Stimulated activated CD4-positive, alpha-beta T cell treated with anti-CD3 and anti-CD28 coated beads, Interleukin-12 subunit alpha, Interleukin-12 subunit beta, amount 100 ng/mL, for 4 hours (primary cell): ENCODE measurements at places on chromosomes 3 and 15.
A peak's percentile ranks its signal among the peaks of the same experiment; 100 is the strongest.

- DNase-seq: no peak
Observed at GRCh38 chr3:15576475-15576874, 24.9 kb downstream of the HACL1 start.

DNA sequence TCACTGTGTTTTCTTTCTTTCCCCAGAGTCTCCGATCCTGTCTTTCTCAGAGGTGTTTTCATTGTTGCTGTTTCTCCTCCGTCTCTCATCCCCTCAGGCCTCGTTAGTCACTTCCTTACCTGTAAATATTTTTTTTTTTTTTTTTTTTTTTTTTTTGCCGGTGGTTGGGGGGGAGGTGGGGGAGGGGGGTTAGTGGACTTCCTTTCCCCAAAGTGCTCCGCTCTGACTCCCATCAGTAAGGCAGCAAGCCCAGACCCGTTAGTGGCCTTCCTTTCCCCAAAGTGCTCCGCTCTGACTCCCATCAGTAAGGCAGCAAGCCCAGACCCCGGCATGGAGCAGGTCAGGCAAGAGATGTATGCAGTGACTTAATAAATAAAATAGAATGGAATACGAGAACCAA lies 97.1 kb upstream of the TNFAIP8L3 start:
- no peak for DNase-seq

- no peak for DNase-seq
Observed at GRCh38 chr15:100520132-100520921, 8.4 kb downstream of the CERS3 start.

DNA sequence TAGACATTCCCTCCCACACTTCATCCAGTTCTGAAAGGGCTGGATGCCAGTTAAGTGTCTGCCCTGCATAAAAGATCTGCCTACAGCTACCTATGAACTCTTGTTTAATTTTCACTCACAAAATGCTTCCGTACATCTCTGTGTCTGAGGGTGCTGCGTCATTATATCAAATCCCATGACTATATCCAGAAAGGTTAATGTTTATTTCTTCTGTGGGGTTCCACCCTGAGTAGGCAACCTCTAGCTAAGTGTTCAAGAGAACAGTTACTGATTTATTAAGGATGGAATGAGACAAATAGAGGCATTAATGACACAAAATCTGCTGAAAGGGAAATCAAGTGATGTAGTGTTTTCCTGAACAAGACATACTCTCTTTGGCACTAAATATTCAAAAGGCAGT lies 220.2 kb downstream of the MTHFS start:
- DNase-seq: no peak

- no peak for DNase-seq
Observed at GRCh38 chr15:53807501-53807900, 48.0 kb upstream of the WDR72 start.

- no peak for DNase-seq
Observed at GRCh38 chr3:74527566-74527965, 86.9 kb downstream of the CNTN3 start.

- no peak for DNase-seq
Observed at GRCh38 chr3:108338901-108339545, 42.7 kb downstream of the HHLA2 start.

DNA sequence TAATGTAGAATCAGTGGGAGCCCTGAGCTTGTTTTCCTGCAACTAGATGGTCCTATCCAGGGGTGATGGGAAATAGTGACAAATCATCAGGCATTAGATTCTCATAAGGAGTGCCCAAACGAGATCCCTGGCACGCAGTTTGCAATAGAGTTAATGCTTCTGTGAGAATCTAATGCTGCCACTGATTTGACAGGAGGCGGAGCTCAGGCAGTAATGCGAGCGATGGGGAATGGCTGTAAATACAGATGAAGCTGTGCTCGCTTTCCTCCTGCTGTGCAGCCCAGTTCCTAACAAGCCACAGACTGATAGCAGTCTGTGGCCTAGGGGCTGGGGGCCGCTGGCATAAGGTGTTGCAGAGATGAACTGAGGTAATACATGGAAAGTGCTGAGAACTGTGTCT lies 28.3 kb upstream of the TMEM42 start:
- no peak for DNase-seq

GRCh38 chr3:69368129-69368741 lies 17.7 kb downstream of the FRMD4B start:
- DNase-seq: no peak

DNA sequence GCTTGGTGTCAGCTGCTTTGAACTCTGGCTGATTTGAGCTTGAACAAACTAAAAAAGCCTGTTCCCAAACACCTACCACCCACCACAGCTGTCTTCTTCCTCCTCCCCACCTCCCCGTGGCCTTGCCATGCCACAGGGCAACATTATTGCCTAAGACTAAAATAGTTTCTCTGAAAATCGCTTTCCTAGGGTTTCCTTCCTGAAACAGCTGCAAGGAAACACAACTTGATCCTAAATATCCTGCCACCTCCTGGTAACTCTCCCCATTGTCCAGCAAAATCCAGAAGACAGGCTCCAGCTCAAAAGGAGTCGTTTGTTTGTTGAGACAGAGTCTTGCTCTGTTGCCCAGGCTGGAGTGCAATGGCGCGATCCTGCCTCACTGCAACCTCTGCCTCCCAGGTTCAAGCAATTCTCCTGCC lies 193.9 kb upstream of the TPM1 start:
- no peak for DNase-seq

DNA sequence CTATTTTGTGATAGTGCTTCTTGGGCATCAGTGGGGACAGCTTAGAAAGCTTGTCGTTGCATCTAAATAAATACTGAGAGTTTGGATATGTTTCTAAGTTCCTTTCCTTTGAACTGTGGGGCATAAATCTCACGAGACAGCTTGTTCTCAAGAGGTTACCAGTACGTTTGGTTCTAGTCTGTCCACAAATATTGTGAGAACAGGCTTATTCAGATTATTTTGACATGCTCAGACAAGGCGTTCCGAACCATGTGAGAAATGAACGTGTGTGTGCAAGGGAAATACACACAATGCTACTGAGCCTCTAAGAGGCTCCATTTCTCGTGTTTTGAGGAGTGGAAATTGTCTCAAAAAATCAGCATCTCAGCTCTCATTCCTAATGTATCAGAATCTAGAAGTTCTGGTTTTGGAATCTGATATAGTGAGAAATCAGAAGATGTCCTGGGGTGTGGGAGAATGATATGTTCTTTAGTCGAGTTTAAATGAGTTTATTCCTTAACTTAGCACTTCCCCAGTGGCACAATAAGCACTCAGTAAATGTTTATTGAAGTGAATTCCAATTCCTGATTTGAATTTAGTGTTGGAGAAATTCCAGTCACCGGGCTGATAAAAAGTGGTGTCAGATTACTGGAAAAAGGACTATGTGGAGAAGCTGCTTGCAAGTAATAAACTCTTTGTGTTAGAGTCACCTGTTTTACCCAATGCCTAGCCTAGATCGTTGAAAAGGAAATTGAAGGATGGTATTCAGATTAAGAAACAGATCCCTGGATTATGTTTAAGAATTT lies 481.5 kb downstream of the LPP start:
- DNase-seq: no peak

- no peak for DNase-seq
Observed at GRCh38 chr3:138060792-138061191, 50.8 kb downstream of the CLDN18 start.

DNA sequence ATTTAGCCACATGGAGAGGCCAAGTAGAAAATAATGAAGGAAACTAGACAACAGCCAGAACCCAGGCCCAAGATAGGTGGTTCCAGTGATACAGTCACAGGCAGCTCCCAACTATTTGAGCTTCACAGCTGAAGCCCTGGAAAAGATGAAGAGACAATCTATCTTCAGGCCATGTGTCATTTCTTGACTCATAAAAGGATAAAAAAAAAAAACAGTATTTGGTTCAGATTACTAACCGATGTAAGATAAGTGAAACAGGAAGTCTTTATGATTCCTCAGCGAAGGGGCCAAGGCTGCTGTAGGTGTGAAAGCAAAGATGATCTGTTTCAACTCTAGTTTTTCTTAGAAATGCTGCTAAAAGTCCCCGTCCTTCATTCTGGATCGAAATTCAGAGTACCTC lies 394.6 kb downstream of the ZNF385D start:
- DNase-seq: no peak

DNA sequence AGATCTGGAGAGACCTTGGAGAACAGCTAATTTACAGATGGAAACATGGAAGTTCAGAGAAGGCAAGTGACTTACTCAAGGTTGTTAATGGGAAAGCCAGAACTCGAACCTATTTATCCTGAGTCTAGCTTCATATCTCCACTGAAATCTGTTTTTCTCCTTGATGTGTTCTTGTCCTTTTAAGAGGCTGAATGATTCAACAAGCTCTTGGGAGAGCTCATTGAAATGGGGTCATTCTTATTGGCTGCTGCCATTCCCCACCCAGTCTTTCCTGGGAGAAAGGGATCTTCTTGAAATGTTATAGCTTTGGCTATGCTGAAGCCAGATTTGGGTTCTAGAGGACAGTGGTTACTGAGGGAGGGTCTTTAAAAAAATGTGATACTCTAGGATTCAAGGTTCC lies 41.0 kb downstream of the RTP1 start:
- DNase-seq: no peak

DNA sequence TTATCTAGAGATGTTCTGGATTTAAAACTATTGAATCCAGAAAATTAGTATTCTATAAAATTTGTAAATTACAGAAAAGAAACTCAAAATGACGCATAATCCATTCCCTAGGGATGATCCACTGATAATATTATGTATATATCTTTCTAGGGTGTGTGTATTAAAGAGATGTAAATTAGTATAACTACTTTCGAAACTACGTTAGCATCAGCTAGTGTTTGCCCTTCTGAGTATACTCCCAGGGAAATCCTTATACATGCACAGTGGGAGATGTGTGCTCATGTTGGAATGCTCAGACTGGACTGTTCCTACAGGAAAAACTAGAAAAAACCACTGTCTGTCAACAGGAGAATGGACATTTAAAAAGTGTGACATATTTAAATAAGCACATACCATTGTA lies 36.4 kb downstream of the ACAA1 start:
- DNase-seq: no peak

DNA sequence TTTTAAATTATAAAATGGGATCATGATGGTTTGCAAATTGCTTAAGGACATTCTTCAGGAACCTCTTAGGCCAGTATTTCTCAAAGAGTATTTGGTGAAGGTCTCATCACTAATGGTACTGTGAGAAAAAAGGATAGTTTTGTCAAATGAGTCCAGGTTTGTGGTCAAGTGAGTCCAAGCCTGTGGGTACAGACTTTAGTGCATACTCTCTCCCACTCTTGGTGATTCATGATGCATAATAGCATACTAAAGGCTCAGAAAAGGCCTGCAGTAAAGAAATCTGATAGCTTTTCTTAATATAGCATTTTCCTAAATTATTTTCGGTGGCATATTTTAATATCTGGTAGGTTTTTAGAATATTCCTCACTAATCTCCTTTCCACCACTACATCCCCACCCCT lies 20.0 kb downstream of the BOC start:
- DNase-seq: no peak

GRCh38 chr15:34364041-34364440 lies 3.0 kb downstream of the LPCAT4 start:
- no peak for DNase-seq

DNA sequence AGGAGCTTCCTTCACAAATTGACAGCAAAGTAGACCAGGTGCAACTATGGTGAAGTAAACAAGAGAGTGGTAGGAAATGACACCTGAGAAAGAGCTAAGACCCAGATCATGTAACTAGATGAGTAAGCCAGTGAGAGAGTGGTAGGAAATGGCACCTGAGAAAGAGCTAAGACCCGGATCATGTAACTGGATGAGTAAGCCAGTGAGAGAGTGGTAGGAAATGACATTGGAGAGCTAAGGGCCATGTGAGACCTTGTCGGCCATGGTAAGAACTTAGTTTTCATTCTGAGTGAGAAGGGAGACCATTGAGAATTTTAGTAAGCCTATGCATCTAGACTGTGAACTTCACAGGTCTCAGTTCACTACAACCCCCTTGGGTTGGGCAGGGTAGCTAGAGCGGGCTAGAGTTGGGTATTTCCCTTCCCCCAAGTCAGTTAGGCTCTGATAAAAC lies 5.4 kb upstream of the SENP7 start:
- peak; percentile 19 for DNase-seq

- DNase-seq: no peak
Observed at GRCh38 chr15:84828086-84828908, 11.1 kb downstream of the ALPK3 start.

DNA sequence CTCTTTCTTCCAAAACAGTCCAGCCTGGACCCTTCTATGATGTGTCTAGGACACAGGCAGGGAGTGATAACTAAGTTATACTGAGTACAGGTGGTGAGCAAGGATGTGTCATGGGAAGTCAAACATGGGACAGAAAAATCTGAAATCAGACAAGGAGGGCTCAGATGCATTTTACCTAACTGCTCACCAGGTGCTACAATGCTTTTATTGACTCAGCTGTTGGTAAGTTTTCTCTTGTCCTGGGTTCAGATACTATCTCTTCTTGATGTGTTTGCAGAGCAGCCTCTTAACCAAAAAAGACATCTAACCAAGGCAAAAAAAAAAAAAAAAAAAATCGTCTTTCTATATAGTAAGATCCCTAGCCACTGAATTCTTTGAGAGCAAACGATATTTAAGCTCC lies 378.6 kb downstream of the VPS13C start:
- no peak for DNase-seq

DNA sequence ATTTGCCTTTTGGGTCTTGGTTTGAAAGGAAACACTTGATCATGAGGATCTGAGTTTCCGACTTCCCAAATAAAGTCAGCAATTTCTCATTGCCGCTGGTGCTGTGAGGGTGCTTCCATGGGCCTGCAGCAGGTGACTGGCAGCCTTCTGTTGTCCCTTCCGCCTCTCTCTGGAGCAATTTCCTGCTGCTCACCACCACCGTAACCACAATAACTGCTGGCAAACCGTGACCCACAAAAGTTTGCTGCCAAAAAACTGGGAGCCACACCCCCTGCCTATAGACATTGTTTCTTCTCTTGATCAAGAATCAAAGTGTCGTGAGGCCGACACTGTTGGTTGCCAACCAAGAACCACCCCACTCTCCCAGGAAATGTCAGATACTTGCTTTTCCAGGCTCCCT lies 164.0 kb downstream of the NR2F2 start:
- no peak for DNase-seq

DNA sequence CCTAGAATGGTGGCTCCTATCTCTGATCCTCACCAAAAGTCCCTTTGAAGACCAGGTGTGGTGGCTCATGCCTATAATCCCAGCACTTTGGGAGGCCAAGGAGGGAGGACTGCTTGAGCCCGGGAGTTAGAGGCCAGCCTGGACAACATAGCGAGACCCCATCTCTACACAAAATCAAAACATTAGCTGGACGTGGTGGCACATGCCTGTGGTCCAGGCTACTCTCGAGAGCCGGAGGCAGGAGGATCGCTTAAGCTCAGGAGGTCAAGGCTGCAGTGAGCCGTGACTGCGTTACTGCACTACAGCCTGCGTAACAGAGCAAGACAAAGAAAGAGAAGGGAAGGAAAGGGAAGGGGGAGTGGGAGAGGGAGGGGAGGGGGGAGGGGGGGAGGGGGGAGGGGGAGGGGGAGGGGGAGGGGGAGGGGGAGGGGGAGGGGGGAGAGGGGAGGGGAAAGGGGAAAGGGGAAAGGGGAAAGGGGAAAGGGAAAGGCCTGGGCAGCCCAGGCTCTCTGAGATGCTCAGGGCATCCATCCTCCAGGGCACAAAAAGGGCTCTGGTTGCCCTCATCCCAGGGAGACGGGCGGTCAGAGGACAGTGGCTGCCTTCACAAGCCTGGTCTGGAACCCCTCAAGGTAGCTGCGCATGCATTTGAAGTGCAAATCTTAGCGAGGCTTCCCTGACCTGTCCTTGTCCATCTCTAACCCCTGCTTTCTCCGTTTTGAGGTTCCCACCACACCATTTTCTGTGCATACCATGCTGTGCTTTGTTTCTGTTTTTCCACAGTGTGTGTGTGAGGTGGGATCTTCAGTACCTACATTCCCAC lies 76.1 kb downstream of the LDHAL6B start:
- DNase-seq: no peak
